ENCODE measurements at places on chromosomes 4 and X.

- no peak for DNase-seq
Measured at GRCh38 chrX:39756086-39756883, 341.5 kb downstream of the BCOR start.

DNA sequence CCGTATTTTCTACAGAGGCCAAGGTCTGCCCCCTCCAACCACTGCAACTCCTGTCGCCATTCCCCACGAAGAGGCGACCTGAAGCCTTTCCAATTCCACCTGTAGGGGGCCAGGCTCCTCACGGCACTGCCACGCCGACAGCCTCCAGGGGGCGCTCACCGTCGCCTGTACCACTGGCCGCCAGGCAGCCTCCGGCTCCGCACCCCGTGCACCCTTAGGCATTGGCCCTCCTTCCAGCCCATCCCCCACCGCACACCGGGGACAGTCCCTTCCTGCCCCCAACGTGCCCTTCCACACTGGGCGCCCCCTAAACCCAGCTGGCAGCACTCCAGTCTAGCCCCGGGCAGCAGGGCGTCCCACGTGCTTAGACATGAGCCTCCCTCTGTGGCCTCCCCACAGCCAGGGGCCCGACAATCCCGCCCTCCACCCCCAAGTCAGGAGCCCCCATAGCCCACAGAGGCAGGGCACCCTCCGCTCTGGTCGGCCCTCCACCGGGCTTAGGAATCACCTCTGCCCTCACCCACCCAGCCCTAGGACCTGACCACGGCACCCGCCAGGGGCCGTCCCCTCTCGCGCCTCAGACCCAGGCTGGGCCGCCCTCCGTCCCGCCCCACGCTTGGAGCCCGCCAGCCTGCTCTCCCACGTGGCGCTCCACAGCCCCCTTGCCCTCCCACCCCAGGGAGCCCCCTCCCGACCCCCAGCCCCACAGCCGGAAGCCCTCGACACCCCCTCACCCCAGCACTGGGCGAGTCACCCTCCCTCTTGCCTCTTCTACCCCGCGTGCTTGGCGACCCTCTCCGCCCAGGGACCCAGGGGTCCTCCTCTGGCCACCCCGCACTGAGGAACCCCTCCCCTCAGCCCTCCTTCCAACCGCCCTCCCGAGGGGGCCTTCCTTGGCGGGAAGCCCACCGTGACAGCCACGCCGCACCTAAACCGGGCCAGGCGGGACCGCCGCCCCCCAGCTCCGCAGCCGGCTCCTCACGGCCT, 711 bp downstream of the PNMA6E start:
- DNase-seq: peak; percentile 53

DNA sequence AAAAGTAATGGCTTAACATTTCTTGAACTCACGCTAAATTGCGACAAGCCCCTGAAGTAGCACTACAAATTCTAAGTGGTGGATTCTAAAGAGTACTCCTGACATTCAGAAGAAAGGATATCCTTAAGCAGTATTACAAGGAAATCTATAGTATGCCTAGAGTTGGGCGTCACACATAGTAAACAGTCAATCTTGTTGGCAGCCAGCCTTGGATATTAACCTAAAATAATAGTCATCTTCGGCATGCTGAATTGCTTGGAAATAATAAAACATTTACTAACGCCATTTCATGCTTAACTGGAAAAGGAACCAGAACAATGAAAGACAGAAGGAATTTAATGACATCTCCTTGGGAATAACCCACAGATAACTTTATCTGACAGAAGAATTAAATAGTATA, 18.6 kb downstream of the ATP8A1 start:
- DNase-seq: no peak

- no peak for DNase-seq
Measured at GRCh38 chrX:71989768-71990426, 79.3 kb downstream of the NHSL2 start.

DNA sequence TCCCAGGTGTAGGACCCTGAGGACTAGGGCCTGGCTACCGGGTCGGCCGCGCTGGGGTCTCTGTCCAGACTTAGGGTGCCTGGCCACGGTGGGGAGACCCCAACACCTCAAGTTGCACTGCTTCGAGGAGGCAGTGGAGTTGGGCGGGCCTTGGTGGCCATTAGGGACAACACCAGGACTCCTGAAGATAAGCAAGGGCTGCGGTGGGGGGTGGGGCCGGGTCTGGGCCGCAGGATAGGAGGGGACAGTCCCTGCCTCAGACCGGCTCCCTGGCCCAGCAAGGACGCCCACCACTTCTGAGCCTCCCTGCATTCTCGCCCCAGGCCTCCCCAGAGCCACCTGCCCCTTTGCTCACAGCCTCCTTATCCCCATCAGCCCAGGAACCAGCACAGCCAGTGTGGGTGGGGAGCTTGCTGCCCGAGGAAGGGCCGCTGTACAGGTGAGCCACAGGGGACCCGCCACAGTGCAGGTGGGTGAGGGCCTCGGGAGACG, 5.5 kb upstream of the MXD4 start:
- no peak for DNase-seq

DNA sequence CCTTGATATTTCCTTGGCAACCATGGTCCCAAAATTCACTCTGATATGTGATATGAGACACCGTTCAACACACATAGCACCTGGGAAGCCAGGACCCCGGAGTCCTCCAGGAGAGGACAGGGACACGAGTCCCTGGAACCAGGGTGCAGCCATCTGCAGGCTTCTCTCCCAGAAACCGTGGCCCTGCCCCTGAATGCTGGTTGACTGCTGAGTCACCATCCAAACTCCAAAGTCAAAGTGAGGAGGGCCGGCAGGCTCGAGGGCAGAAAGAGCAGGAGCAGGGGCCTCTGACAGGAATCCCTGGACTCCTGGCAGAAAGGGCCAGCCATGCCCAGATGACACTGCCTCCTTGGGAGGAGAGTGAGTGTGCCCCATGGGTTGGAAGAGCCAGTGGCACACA, 6.9 kb upstream of the PNMA6A start:
- no peak for DNase-seq

Data from neural crest cell (in vitro differentiated cells).